ENCODE measurements at places on chromosomes 13 and 19.

GRCh38 chr13:31627097-31627845, 112.1 kb upstream of the RXFP2 start:
- DNase-seq = no peak

- no peak for DNase-seq
Observed at GRCh38 chr13:26310003-26310402, 56.1 kb downstream of the CDK8 start.

- DNase-seq = no peak
Observed at GRCh38 chr19:5968431-5969373, 9.2 kb downstream of the RANBP3 start.

DNA sequence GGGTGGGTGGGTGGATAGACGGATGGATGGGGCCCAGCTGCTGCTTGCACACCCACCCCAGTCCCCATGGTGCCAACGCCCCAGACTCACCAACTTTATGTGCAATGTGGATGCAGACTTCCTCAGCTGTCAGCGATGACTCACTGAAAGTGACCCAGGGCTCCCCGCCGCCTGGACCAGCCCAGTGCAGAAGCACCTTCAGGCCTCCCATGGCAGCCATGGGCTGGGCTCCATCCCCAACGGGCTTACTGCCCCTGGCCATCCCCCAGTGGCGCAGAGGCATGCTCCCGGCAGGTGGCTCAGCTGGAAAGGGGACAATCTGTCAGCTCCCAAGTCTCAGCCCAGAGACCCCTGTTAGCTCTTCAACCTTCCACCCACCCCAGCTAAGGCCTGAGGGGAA, 2.2 kb downstream of the TYK2 start:
- DNase-seq = no peak

DNA sequence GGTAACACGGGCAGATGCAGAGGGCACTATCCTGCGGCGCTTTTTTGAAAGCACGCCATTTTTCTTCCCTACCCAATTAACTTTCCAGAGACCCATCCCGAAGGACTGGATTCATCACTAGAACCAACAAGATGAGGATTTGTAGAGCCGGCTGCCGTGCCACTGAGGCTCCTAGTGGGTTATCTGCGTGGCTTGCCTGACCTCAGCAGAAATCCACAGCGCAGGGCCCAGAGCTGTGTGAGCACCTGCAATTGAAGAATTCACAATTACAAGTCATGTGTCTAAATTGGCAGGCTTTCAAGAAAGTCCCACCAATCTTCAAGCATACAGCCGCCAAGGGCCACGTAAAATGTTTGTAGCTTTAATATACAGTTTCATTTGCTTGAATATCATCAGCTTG, 75.5 kb downstream of the ALOX5AP start:
- DNase-seq = no peak

DNA sequence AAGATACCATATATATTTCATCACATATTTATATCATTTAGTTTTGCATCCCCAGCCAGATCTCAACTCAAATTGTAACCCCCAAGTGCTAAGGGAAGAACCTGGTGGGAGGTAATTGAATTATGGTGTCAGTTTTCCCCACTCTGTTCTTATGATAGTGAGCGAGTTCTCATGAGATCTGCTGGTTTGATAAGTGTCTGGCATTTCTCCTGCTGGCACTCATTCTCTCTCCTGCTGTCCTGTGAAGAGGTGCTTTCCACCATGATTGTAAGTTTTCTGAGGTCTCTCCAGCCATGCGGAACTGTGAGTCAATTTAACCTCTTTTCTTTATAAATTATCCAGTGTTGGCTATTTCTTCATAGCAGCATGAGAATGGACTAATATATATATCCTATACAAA, 462.5 kb upstream of the SLITRK5 start:
- no peak for DNase-seq

DNA sequence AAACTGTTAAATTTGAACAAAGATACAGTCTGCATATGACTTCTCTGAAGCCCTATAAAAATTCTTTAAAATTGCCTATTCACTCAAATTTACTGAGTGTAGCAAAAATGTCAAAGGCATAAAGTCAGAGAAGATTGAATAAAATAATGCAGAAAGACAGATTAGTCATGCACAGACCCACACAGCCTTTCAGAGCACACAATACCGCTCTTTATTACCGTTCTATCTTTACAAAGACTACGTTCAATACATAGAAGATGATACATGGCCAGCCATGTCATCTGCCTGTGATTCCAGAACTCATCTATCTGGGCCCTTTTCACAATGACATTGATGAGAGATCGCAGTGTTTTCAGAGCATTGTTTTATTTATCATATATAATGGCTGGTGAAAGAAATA, 107.2 kb downstream of the URI1 start:
- no peak for DNase-seq

DNA sequence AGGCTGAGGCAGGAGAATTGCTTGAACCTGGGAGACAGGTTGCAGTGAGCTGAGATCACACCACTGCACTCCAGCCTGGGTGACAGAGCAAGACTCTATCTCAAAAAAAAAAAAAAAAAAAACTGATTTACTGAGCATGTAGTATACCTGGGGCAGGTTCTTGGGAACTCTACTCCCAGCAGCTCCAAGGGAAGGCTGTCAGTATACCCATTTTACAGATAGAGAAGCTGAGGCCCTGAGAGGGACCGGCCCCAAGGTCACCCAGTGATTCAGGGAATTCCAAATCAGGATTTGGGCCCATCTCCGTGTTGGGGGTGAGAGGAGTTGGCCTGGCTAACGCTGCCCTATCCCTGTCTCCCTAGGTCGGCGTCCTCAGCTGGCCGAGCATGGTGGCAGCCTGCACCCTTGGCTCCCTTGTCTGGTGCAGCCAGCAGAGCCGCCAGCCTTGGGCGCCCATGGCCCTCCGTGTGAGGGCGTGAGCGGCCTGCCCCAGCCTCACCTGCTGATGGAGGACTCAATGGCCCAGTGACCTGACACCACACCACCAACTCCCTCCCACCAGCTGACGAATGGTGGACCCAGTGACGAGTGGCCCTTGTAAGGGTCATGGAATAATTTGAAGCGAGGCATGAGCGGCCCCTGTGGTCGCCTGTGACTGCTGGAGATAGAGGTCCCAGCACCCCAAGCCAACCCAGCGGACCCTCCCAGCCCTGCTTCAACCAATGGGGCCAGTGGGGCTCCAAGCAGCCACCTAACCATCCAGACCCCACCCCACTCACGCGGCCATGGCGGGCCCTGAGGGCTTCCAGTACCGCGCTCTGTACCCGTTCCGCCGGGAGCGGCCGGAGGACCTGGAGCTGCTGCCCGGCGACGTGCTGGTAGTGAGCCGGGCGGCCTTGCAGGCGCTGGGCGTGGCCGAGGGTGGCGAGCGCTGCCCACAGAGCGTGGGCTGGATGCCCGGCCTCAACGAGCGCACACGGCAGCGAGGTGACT, 2.4 kb downstream of the PIK3R2 start:
- no peak for DNase-seq

DNA sequence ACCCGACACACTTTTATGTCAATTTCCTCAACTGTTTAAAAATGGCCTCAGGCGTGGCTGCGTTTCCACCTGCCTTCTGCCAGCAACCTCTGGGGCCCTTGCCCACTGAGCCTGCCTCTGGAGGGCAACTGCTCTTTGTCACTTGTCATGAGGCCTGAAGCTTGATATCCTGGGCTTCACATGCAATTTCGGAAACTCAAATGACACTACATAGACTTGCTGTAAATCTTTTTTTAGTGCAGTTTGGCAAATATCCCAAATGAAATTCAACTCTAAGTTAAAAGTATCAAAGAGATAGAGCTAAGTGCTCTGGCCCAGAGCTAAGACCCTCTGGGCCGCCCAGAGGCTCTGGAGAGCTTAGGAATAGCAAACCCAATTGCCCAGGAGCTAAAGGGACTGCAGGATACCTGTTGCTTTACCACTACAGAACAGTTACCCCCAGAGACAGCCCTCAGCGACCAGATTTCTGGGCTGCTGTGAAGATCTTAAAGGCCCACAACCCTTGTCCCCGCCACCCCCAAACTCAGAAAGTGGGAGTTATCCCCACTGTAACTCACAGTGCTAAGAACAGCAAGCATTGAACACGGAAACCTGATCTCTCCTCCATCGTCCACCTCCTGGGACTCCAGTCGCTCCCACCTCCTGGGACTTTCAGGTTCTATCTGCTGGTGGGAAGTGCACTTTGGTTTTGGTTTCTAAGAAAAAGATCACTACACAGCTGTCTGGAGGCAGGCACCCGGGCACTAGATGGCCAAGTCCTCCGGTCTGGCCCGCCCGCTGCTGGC, 19.4 kb downstream of the GJA3 start:
- DNase-seq = no peak

- DNase-seq = no peak
Observed at GRCh38 chr19:12996406-12997094, 1.3 kb downstream of the NFIX start.
